ENCODE measurements at places on chromosomes 3 and 15.

- DNase-seq, result no peak
Measured at GRCh38 chr3:143586576-143586975, 261.7 kb downstream of the SLC9A9 start.

DNA sequence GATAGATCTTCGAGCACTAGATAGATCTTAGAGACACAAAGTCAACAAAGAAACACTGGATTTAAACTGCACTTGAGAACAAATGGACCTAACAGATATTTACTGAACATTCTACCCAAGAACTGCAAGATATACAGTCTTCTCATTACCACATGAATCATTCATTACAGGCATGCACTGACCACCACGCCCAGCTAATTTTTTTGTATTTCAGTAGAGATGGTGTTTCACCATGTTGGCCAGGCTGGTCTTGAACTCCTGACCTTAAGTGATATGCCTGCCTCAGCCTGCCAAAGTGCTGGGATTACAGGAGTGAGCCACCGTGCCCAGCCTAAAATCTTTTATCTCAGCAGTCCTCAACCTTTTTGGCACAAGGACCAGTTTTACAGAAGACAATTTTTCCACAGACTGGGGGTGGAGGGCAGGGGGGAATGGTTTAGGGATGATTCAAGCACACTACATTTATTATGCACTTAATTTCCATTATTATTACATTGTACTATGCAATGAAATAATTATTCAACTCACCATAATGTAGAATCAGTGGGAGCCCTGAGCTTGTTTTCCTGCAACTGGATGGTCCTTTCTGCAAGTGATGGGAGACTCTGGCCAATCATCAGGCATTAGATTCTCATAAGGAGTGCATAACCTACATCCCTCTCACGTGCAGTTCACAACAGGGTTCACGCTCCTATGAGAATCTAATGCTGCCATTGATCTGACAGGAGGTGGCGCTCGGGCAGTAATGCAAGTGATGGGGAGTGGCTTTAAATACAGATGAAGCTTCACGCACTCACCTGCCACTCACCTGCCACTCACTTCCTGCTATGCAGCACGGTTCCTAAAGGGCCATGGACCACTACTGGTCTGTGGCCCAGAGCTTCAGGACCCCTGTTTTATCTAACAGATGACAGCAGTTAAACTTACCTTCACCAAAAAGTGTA, 21.7 kb downstream of the CSNK1G1 start:
- no peak for DNase-seq

GRCh38 chr3:195194559-195195206, 76.3 kb downstream of the XXYLT1 start:
- no peak for DNase-seq

- DNase-seq, result no peak
Measured at GRCh38 chr15:94379986-94380385, 148.6 kb downstream of the MCTP2 start.

All from NCI-H1417 (cell line).